Naive thymus-derived CD4-positive, alpha-beta T cell (primary cell): ENCODE measurements at places on chromosomes 12 and 14. TPM values are rescaled to one million over a fixed set of nuclear protein-coding genes. Genes with fewer than 3 reads are reported as not detected.

SERPINA10 gene
- not detected for polyA plus RNA-seq

MMP19 gene
- polyA plus RNA-seq = not detected

AHNAK2 gene
- not detected for polyA plus RNA-seq

TC2N gene
- polyA plus RNA-seq = 167 TPM

RIPK3 gene
- polyA plus RNA-seq = 11.7 TPM

ENDOU gene
- not detected for polyA plus RNA-seq

RNASE7 gene
- polyA plus RNA-seq = not detected

TIMM9 gene
- polyA plus RNA-seq = 89.8 TPM

INSM2 gene
- polyA plus RNA-seq = not detected

RTL1 gene
- polyA plus RNA-seq = not detected

DNA sequence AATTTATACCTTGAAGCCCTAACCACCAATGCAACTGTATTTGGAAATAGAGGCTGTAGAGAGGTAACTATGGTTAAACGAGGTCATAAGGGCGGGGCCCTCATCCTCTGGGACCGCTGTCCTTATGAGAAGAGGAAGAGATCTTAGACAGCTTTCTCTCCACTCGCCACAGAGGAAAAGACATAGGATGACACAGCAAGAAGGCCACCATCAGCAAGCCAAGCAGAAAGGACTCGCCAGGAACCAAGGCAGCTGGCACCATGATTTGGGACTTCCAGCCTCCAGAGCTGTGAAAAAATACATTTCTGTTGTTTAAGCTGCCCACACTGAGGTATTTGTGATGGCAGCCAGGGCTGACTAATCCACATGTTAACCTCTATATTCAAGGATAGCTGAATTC, 30.4 kb upstream of the BCAT1 start:
- no peak for DNase-seq

GRCh38 chr12:93363841-93364297, 13.9 kb upstream of the NUDT4 start:
- no peak for DNase-seq

DNA sequence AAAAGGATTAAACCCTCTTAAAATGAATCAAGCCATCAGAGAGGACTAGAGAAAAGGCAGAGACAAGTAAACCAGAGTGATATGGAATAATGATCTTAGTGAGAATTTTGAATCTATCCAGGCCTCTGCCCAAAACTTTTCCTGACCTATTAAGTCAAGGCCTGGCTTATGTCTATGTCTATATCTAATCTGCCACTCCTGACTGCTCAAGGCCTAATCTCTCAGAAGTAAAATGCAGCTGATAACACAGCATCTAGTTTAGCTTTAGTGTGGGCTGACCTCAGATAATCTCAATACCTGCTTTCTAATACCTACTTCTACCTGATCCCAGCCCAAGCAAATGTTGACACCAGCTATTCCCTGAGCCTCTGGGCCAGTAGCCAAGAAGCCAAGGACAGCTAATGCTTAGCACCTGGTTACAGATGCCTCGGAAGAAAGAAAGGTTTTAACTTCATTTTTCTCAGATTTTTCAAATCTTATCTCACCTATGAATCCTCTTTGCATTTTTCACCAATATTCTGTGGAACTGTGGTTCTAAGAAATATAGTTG, 1472.5 kb upstream of the SEL1L start:
- no peak for DNase-seq

GRCh38 chr12:116887897-116888296, 6.7 kb upstream of the HRK start:
- no peak for DNase-seq

GRCh38 chr12:57011438-57012424, 4.6 kb downstream of the TAC3 start:
- DNase-seq = no peak

DNA sequence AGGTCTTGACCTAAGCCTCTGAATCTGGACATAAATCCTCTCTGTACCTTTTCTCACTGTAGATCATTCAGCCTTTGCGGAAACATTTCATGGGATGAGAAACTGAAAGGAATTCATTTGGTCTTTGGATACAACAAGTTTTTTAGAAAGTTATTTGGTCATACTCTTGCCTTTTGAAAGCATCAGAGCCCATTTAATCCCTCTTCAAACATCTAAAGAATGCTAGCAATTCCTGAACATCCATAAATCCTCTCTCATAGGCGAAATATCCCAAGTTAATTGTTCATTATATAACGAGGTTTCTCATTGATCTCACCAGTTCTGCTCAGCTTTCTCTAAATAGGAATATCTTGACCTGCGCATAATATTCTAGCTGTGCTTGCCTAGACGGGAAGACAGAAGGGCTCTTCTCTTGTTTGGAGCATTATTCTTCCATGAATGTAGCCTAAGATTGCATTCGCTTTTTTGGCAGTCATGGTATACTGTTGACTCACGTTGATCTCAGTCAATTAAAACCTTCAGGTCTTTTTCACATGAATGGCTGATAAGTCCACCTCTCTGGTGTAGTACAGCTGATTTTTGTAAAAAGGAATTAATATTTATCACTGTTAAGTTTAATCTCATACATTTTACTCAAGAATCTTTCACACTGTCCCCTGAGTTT, 24.1 kb downstream of the NTN4 start:
- DNase-seq = no peak

GRCh38 chr12:81541121-81541520, 218.0 kb downstream of the PPFIA2 start:
- no peak for DNase-seq

DNA sequence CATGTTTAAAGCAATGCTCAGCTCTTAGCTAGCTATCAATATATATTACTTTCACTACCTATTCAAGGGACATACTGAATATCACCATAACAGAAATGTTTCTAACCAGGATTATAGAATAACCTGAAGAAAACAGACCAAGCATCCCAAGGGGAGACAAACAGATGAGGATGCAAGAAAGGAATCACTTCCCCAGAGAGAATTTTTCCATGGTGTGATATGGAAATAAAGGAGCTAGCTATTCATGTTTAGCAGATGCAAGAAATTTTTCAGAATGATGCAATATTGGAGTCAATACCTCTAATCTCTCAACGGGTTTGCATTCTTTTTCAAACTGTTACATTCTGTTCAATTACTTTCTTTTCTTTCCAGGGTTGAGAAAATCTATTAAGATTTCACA, 538.9 kb upstream of the FLRT2 start:
- no peak for DNase-seq

- DNase-seq = no peak
These were observed 84.1 kb upstream of the TRAF3 start for GRCh38 chr14:102693006-102693755.

DNA sequence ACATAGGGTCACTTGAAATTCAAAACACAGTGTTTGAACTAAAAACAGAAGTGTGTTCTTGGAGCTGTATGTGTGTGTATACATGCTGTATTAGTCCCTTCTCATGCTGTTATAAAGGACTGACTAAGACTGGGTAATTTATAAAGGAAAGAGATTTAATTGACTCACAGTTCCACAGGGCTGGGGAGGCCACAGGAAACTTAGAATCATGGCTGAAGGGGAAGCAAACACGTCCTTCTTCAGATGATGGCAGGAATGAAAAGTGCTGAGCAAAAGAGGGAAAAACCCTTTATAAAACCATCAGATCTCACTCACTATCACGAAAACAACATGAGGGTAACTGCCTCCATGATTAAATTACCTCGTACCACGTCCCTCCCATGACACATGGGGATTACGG, 224.1 kb downstream of the BCAT1 start:
- DNase-seq = no peak
